K562 (cell line): ENCODE measurements at places on chromosomes 7 and 10.
A peak's percentile ranks its signal among the peaks of the same experiment; 100 is the strongest.

DNA sequence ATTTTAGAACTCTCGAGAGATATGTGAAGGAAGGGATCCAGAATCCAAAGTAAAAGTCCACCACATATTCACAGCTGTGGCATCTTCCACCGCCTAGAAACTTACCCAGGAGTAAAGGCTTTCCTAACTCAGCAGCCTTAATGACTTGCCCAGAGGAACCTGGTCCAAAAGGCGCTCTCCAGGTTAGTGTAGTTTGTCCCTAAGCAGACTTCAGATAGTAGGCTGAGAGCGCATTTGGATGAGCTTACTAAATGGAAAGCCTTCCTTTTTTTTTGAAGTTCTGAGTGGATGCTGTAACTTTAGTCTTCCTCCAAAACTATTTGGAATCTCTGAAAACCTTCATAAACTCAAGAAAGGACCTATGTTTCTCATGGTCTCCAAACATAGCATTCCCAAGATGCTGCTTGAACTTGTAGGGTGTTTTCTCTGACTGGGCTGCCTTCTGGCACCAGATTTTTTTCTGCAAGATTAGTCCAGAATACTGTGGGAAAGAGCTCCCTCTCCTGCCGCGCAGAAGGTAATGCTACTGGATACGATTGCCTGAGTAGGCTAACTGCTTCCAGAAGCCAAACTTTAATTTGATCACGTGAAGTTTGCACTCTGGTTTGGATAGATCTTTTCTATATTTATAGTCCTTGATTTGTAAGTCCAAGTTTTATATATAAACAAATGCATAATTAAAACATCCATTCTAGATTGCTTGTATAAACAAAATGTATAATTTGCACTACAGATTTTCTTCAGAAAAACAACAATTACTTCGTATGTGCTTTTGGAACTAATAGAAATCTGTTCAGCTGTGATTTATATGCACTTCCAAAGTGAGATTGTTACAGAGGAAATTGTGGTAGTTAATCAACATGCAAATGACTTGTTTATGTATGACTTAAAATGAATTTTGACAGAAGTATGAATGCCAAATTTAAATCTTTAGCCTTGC is 19.6 kb upstream of the GPR37 start:
- peak; percentile 63 for DNase-seq

- no peak for DNase-seq
Observed at GRCh38 chr10:102444851-102445250, 6.5 kb downstream of the C10orf95 start.

DNA sequence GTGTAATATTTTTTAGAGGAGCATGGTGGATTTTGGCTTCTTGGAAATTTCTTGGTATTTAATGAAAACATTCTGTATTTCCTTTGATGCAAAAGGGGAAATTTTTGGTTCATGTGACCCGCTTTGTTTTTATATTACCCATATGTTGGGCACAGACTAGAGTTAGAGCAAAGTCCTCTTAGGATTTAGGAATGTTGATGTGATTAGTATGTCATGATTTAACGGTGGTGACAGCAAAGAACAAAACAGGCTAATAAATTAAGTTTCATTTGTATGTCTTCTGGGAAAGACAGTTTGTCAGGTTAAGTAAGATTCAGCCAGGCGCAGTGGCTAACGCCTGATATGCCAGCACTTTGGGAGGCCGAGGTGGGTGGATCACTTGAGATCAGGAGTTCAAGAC is 304.6 kb downstream of the REEP3 start:
- no peak for DNase-seq

GRCh38 chr10:123140164-123140982 is 4.6 kb downstream of the HMX3 start:
- no peak for DNase-seq

- DNase-seq, result no peak
Observed at GRCh38 chr10:64156166-64156565, 635.0 kb downstream of the REEP3 start.

GRCh38 chr10:101290881-101291280 is 61.6 kb upstream of the LBX1 start:
- no peak for DNase-seq

DNA sequence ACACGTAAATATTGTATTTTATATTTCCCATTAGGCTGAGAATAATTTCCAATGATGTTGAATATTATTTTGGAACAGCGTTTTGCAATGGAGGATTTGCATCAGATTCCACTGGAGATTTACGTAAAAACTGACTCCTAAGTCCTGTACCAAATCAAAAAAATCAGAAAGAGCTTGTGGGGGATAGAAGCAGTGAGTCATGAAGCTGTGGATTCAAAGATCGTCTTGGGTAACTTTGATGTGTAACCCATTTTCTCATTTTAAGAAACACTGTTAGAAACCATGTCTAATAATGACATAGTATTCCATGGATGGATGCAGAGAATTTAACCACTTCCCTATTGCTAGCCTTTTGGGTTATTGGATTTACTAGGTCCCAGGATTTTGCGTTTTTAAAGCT is 158.6 kb downstream of the INHBA start:
- DNase-seq, result no peak

GRCh38 chr7:115683093-115683492 is 347.5 kb downstream of the TFEC start:
- DNase-seq, result no peak

- DNase-seq, result no peak
Observed at GRCh38 chr10:33180390-33180789, 154.1 kb downstream of the NRP1 start.

GRCh38 chr7:45682836-45683555 is 108.8 kb downstream of the ADCY1 start:
- no peak for DNase-seq

DNA sequence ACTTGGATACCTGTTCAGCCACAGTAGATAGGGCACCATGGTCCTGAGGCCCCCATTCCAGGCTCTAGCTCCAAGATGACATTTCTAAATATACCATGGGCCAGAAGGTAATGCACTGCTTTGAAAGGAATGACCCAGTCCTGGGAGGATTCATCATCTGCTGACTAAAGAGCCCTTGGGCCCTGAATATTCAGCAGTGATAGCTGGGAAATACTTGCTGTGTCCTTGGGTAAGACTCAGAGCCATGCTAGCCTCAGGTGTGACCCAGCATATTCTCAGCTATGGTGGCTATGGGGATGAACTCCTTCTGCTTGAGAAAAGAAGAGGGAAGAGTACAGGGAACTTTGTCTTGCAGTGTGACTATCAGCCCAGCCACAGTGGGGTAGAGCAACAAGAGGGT is 21.3 kb upstream of the AGR2 start:
- DNase-seq, result no peak
